ENCODE measurements at places on chromosomes 4 and X.

DNA sequence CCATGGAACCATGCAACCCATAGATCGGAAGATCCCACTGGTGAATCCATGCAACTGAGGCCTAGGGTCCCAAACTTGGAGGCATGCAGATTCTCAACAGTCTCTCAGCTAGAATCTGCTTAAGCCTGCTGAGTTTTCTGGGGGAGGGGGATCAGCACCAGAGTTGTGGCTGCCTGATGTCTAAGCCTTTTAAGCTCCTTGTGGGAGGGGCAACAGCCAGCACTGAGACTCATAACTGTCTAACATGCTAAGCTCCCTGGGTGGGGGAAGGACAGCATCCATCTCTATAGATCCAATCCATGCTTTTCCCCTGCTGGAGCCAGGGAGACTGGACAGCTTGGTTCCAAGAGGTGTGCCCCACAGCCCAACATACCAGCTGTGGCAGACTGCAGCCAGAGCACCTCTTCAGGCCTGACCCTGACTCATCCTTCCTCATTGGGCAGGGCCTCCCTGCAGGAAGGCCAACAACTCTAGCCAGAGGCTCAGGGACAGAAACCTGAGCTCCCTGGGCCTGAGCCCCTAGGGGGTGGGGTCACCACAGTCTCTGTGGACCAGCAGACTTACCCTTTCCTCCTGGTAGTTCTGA is 300.1 kb upstream of the SLC7A11 start:
- no peak for DNase-seq

DNA sequence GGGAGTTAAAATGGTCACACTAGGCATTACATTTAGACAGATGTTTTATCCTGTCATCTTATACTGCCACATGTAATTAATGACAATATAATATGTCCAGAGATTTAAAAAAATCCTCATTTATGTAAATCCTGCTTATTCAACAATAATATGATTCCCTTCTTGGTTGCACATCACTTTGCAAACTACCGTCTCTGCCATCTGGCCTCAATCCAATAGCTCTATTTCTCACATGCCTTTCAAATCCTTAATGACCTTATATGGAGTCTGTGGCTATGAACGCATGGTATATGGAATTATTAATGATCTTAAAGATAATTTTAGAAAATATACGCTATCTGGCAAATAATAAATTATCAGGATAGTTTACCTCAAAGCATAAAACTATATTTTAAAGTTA is 144.5 kb downstream of the NPNT start:
- DNase-seq = no peak

DNA sequence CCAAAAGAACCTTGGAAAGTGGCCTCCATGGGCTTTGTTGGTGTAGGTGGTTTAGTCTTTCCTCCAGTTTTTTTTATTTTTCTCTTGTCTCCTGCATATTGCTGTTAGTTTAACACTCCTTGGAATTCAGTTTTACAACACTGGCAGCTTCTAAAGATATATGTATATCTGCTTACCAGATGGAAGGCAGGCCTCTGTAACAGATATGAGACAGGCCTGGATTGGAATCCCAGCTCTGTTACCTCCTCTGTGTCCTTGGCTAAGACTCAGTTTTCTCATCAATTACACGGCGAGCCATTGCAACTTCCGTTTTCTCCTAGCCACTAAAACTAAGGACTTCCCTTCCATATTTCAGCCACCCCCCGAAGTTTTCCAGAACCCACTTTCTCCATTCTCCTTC is 133.4 kb upstream of the SMAD1 start:
- no peak for DNase-seq

GRCh38 chr4:5660185-5660584 is 48.2 kb downstream of the EVC2 start:
- no peak for DNase-seq

DNA sequence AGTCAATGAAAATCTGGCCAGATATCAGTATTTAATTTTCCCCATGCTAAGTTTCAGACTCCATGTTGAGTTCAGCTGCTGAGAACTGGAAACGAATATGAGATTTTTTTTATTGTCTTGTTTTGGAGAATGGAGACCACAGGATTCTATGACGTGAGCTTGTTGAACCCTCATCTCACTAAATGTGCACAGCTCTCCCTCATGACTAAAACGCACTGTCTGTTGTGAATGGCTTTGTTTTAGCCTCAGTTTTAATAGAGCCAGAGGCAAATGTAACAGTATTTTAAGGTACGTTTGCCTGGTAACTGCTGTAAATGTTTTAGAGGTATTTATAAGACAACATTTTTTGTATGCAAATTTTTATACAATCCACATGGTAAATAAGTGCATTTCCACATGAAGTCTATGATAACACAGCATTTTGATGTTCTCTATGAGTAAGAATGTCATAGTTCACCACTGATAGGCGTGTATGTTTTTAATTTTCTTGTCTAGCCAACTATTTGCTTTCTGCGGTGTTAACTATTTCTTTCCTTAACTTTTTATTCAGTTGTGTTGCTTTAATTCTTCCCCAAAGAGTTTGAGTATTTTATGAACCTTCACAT is 1159.3 kb upstream of the TENM3 start:
- no peak for DNase-seq

- DNase-seq = no peak
These were observed 51.4 kb downstream of the NDST3 start for GRCh38 chr4:118085700-118086099.

DNA sequence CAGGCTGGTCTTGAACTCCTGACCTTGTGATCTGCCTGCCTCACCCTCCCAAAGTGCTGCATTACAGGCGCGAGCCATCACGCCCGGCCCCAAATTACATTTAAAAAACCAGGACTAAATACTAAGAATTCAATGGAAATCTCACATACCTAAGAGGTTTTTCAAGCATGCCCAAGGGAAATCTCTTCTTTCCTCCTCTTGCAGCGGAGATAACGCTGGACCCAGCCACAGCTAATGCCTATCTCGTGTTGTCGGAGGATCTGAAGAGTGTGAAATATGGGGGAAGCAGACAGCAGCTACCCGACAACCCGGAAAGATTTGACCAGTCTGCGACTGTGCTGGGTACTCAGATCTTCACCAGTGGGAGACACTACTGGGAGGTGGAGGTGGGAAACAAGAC is 7.4 kb downstream of the TRIML1 start:
- no peak for DNase-seq

- DNase-seq = no peak
These were observed 81.6 kb downstream of the RASL11B start for GRCh38 chr4:52943677-52944076.

Measured in T follicular helper cell (primary cell).